ENCODE measurements at places on chromosomes 6 and 20.

DNA sequence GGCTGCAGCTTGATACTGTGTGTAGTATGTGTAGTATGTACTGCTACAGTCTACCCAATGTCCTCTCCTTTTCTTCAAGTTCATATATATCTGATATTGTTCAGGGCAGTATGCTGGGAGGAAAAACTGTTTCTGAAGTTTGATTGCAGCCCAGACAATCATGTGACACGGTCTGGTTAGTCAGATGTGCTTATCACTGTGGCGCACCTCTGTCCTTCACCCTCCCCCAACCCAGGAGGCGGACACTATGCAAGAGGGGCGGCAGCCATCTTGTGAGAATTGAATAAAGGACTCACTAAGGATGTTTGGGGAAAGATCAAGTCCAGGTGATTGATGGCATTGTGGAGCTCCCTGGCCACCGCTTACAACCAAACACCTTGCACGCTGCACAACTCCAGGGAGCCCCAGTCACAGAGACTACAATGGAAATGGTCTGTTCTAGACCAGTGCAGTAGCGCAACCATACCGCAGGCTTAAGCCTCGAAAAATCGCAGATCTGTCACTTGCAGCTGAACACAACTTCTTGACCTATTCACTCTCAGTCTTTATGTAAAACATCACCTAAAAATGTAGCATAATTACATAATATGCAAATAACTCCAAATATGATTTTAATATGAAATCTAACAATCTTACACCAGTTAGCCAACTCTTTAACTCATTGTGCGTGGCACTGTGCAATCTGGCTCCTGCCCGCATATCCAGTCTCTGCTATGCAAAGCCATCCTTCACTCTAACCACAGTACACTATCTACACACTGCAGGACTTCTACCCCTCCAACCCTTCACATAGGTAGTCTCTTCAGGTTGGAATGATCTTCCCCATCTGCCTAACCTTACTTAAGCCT, 79.3 kb downstream of the VGLL2 start:
- peak; percentile 60 for DNase-seq

- no peak for DNase-seq
Observed at GRCh38 chr6:149202952-149203351, 114.6 kb upstream of the TAB2 start.

DNA sequence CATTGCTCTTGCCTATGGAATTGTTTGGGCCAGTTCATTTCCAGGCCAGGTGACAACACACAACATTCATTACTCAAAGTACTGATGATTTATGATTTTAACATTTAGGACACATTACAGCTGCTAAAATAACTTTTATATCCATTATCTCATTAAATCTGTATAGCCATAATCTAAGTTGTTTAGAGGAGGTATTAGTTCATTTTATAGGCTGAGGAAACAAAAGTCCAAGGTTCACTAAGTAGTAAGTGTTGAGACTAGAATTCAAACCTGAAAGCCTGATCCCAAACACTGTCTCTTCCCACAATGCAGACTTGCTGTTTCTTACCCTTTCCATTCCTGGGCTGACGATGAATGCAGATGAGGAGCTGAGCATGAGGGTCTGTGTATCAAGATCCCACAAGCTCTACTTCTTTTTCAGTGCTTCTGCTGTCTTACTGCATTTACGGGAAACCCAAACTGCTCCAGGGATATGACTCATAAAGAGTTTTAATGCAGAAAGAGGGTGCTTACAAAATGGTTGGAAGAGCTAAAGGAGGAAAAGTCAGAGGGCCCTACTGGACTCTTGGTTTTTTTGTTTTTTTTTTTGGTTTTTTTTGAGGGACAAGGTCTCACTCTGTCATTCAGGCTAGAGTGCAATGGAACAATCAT, 17.9 kb downstream of the TENT5A start:
- no peak for DNase-seq

DNA sequence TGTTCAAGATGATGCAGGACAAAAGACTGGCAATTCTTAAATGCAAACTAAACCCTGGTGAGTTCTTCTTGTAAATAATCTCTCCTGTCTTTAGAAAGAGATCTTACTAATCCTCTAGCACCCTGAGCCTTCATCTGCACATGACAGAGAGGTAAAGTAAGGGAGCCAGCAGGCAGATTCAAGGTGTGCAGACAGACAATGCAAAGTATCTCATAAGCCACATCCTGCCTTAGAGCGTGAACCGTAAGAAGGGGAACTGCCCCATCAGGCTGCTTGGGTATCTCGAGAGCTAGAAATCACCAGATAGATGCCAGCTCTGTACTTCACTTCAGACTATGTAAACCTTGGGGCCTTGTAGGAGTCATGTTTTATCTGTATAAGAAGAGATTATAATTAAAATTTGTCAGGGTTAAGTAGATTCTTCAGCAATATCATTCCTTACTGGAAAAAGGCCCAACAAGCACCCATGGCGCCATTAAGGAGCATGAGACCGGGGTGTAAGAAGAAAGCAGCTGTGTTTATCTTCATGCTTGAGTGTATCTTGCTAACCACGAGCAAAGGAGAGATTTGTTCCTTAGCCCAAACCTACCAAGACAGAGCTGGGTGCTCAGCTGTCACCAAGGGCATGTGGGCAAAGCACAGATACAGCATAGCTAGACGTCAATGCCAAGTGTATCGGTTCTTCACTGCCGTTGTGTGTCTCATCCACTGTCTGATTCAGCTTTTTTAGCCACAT, 24.4 kb downstream of the CNR1 start:
- no peak for DNase-seq

DNA sequence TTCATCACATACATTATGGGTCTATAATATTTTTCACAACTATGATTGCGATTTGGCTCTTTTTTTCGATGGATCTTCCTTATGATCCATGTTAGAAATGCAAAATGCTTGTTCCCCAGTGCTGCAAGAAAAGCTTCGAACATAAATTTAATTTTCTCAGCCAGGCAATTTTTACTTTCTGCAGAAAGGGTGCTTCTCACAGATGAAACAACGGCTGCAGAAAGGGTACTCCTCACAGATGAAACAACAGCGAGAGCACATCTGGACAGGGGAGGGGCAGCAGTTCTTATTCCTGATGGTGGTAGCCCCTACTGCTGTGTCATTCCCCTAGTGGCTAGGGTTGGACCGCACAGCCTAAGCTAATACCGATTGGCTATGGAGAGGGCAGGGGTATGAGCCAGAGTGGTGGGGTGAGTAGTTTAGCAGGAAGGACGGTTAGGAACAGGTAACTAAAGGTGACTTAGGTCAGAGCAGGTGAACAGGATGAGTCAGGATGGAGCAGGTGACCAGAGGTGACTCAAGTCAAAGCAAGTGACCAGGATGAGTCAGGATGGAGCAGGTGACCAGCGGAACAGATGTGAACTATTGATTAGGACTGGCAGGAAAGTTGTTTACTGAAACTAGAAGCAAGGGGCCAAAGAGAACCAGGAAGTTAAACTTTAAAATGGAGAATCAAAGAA, 13.4 kb upstream of the TREML4 start:
- DNase-seq = no peak

GRCh38 chr6:147105786-147106185, 98.4 kb upstream of the STXBP5 start:
- no peak for DNase-seq

GRCh38 chr20:43837856-43838702, 76.6 kb upstream of the TOX2 start:
- DNase-seq = no peak

DNA sequence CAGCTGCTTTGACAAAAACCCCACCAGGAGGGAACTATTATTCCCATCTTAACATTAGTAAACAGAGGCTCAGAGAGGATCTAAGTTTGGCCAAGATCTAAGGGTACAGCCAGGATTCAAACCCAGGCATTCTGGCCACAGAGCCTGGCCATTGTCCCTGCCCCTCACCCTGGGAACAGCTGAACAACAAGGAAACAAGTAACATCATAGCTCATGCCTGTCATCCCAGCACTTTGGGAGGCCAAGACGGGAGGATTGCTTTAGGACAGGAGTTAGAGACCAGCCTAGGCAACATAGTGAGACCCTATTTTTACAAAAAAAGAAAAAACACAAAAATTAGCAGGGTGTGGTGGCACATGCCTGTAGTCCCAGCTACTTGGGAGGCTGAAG, 27.5 kb downstream of the TOX2 start:
- no peak for DNase-seq

- DNase-seq = no peak
Observed at GRCh38 chr6:12132351-12133222, 120.5 kb downstream of the HIVEP1 start.

- DNase-seq = peak; percentile 95
Observed at GRCh38 chr6:34315780-34316179, 67.0 kb upstream of the SMIM29 start.

DNA sequence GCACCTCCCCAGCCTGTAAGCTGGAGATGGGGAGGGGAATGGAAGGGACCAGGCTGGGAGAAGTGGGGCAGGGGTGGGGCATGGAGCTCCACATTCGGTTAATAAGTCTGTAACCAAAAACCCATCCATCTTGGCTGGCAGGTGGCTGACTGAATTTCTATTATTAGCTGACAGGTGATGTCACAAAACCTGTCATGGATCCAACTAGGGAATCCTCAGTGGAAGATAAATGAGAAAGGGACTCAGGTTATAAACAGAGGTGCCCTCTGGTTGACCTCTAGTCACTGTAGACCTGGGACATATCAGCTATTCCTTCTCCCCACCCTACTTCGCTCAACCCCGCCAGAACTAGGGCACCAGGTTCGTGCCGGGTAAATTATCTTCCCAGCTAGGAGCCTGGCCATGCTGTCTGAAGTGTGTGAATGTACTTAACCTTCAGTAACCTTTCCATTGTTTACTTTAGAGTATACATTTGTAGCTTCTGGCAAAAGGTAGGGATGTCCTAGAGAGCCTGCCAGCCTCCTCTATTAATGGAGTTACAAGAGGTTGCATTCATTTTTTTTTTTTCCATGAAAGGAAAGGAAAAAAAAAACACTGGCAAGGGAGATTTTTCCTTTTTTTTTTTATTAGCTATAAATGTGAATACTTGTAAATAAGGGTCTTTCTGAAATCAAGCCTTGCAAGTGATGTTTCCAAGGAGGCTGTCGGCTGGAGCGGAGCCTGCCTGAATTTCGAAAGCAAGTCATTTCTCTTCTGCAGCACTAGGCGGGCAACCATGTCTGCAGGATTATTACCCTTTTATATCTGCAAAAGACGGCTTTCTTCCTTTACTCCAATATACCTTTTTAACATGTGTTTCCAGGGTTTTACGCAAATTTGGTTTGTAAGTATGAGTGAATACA, 135.9 kb downstream of the TMEM242 start:
- no peak for DNase-seq

GRCh38 chr6:146551545-146551944, 7.9 kb downstream of the RAB32 start:
- peak; percentile 47 for DNase-seq

DNA sequence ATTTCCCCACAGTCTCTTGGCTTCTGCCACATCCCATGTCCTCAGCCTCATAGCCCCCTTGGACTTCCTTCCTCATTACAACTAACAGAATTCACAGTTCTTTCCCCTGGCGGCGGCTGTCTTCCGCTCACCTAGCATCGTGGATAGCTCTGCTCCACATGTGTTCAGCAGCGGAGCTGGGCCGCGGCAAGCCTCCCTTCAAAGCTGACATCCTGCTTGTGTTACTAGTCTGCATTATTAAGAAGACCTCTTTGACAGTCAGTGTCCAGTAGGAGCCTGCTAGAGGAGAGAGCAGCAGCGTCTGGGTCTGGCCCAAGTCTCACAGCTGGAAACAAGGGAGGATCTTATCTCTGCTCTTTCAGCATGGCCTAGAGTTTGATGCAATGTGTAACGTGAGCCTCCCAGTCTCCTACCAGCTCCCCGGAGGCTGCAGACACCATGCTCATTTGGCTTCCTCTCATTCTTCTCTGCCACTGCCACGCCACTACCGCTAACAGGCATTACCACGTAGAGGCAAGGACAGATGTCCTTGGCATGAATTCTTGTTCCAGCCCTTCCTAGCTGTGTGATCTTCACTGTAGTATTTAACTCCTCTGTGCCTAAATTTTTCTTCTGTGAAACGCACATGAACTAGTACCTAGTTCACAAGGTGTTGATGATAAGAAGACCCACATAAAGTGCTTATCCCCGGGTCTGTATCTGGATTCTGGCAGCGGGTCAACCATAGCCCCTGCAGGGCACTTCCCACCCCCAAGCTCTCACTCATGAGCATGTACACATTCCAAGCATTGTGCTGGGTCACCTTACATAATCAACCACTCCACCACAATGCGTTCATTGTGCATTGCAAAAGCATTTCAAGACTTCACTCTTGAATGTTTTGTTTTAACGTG, 107.1 kb upstream of the BACH2 start:
- DNase-seq = peak; percentile 88

GRCh38 chr6:119562168-119562567, 212.6 kb upstream of the MAN1A1 start:
- no peak for DNase-seq

- DNase-seq = no peak
Observed at GRCh38 chr6:11820821-11821220, 42.2 kb upstream of the ADTRP start.
